ENCODE measurements at places on chromosomes 6 and 20.

DNA sequence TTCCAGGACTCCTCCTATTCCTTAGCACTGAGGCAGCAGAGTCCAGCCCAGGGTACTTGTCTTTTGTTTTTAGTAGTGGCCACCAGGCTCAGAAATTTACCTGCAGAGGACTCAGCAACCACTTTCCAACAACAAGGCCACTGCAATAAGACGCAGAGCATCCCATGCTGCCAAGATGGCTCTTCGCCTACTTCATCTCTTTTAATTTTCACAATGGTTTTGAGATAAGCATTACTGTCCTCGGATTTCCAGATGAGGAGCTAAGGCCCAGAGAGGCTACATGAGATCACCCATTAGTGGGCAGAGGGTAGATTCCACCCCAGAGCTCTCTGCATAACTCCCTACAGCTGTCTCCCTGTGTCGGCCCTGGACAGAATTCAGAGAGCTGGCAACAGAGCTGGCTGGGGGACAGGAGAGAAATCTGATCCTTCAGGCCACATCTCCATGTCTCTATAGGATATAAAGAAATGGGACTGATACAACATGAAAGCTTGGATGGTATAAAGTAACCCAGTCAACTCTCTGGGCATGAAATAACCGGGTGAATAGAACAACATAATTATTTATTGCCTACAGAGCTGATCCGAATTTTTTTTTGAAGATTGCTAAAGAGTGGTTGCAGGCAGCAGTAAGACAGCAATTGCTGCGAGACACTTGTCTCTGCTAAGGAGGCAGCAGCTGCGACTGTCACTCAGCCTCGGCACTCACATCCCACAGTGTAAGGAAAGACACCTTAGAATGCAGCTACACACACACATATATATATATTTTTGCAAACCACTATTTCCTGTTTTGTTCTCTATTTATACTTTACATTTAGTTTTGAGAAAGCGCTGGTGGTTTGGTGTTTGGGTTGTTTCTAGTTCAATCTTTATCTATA, 37.2 kb downstream of the SCML4 start:
- no peak for DNase-seq

DNA sequence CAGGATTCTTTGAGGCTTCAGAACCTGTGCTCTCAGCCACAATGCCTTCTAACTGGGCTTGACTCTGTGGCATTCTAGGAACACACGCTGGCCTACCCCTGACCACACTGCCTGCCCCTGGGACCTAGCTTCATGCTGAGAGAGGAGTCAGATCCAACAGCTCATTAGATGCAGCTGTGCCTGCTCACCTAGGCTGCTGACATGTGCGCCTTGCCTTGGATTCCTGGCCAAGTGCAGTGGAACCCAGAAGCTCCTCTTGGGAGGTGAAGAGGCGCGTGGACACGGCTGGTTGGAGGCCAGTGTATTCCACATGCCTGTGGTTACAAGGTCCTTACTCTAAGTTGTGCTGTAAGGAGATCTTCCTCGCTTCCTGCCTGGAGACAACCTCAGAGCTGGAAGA, 24.7 kb upstream of the KCNK16 start:
- DNase-seq, result no peak

GRCh38 chr6:21636876-21637275, 43.3 kb downstream of the SOX4 start:
- no peak for DNase-seq

GRCh38 chr6:116564311-116564710, 7.0 kb upstream of the RWDD1 start:
- DNase-seq, result no peak

DNA sequence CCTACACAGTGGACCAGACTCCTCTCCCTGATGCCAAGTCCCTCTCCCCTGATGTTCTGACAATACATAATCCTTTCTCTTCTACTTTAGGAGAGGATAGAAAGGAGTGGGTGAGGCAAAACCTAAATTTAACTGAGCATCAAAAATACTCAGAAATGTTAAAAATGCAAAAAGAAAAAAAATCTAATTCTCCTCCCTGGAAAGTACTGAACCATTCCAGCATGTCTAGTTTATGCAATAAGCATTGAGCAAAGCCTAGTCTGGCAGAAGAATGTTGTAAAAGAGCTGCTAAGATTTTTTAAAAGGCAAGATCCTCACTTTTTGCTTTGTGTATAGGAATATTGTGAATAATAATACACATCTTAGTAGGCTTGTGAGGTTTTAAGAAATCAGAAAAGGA, 116.6 kb upstream of the STXBP5 start:
- DNase-seq, result no peak

GRCh38 chr6:160733050-160733646, 31.1 kb downstream of the PLG start:
- peak; percentile 55 for DNase-seq

DNA sequence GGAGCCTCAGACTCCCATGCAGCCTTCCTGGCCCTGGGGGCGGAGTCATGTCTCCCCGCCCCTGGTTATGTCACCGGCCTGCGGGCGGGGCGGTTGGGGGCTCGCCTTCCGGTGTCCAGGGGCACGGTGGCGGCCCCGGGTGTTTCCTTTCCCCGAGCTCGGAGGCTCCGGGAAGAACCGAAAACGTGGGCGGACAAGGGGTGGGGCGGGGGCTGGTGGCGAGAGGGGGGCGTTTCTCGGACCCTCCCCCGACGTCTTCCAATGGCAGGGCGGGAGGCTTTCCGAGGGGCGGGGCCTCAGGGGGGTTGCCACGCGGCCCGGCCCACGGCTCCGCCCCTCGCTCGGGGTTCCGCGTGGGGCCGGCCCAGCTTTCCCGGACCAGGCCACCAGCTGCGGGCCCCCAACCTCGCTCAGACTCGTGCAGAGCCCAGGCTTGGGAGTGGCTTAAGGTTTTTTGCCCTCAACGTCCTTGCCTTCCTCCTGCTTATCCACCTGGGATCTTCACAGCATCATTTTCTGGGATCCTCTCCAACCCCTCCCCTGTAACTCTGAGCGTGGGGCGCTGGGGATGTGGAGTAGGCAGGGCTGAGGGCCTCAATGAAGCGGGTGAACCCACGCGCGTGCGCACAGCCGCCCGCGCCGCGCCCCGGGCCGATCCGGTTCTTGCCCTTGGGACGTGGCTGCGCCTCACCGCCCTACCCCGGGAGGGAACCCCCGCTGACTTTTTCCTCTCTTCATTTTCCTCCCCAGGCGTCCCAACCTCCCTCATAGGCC, 2.1 kb upstream of the NRN1 start:
- peak; percentile 54 for DNase-seq

GRCh38 chr6:40806256-40806864, 219.2 kb upstream of the LRFN2 start:
- no peak for DNase-seq

DNA sequence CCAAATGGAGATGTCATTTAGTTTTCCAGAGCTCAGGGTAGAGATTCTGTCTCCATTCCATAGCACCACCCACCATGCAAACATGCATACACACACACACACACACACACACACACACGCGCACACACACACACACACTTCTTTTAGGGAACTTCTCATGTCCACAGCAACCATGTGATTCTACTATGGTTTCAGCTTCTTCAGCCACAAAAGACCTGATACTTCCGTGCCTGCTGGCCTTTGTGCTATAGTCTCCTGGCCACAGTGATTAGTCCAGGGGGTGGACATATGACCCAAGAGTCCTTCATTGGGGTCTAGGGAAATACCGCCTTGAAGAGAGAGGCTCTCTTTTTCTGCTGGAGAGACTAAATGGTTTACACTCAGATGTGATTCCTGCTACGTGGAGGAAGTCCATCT, 53.5 kb downstream of the CARMIL1 start:
- DNase-seq, result peak; percentile 33

- no peak for DNase-seq
These were observed 19.9 kb downstream of the RALGAPA2 start for GRCh38 chr20:20692587-20692986.

DNA sequence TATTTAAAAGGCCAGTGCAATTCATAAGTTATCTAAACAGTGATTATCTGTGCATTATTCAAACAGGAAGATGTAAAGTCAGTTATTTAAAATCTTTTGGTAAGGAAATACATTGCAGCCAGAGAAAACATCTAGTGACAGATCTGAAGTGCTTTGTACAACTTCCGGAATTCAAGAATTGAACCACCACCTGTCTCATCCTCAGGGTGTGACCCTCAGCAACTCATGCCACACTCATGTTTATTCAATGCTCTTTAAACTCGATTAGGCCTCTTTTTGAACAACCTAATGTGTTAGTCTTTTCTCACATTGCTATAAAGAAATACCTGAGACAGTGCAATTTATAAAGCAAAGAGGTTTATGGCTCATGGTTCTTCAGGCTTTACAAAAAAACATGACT, 62.6 kb upstream of the GGTLC1 start:
- no peak for DNase-seq

GRCh38 chr6:160051390-160051789, 70.2 kb upstream of the SLC22A1 start:
- no peak for DNase-seq

DNA sequence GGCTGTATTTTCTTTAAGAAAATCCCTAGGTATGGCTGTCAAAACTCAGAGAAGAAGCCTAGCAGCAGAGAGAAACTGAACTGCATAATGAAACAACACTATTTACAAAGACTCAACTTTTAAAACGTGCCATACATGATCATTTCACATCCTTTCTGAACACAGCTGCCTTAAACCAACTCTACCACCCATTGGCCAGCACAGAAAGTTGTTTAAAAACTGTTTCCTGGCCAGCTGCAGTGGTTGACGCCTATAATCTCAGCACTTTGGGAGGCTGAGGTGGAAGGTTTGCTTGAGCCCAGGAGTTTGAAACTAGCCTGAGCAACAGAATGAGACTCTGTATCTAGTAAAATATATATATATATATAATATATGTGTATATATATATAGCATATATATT, 336.4 kb upstream of the SOX4 start:
- DNase-seq, result no peak

GRCh38 chr6:100482698-100483097, 18.0 kb upstream of the SIM1 start:
- DNase-seq, result no peak

GRCh38 chr6:29028821-29029220, 16.2 kb downstream of the OR2W1 start:
- no peak for DNase-seq

DNA sequence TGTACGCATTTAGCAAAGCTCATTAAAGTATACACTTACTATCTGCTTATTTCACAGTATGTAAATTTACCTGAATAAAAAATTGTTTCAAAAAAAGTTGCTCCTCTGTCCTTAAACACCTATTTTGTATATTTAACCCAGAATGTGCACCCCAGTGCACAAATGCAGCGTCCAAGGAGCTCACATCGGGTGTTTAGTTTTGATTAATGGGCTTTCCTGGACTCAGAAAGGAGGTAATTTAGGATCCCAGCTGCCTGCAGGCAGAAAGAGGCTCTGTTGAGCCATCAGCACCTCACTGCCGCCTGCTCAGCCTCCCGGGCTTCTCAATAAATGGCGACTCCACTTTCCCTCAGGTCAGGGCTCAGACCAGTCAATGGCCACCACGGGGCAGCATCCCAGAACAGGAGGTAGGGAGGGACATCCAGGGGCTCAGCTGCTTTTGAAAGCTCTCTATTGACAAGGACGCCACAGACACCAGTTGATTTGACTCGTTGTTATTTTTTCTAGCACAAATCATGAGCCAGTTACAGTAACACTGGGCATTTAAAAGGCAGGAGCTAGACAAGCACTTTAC, 70.2 kb upstream of the TBC1D7 start:
- DNase-seq, result no peak

DNA sequence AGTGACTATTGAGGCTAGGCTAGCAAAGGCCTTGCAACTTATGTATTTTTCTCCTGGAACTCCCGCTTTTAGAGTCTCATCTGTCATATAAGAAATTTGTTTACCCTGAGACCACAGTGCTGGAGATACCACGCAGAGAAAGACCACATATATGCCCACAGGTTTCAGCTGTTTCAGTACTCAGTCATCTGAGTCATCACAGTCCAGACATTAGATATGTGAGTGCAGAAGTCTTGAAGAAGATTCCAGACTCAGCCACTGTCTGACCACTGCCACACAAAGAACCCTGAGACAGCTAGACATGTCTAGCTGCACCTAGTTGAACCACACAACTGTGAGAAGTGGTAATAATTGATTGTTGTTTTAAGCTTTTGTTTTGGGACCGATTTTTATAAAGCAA, 648.3 kb downstream of the EPM2A start:
- DNase-seq, result no peak

DNA sequence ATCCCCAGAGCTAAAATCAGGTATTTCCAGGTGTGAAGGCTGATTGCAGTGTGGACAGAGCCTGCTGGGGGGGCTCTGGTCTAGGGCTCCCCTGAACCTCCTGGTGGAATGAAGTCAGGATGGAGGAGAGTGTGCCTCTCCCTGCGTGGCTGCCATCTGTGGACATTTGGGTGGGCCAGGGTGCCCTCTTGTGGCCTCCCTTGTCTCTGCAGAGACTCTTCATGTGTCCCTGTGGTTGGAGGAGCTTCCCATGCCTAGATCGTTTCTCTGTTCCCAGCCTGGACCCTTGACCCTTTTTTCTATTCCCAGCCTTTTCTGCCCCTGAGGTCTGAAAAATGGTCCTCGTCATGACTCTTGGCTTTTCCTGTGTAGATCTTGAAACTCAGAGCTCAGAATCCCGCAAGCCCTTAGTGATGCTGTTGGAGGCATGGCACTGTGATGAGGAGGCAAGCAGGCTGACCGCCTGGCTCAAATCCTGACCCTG, 9.9 kb upstream of the PSMF1 start:
- DNase-seq, result peak; percentile 58

- DNase-seq, result no peak
These were observed 77.8 kb downstream of the STMND1 start for GRCh38 chr6:17179530-17180073.

DNA sequence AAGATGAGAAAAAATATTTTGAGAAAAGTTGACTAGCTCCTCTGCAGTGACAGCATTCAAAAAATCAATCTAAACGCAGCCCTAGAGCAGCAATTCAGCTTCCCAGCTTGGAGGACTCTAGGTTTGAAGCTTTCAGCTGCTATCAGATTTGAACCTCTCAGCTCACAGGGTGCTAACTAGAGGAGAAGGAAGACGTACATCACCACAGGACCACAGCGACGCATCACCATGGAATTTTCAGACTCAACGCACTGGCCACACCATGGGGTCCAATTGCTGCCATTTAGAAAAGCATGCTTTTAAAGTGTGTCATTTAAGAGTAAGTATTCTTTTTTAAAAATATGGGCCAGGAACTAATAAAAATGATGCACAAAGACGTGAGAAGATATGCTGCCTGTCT, 45.0 kb upstream of the FUCA2 start:
- no peak for DNase-seq

DNA sequence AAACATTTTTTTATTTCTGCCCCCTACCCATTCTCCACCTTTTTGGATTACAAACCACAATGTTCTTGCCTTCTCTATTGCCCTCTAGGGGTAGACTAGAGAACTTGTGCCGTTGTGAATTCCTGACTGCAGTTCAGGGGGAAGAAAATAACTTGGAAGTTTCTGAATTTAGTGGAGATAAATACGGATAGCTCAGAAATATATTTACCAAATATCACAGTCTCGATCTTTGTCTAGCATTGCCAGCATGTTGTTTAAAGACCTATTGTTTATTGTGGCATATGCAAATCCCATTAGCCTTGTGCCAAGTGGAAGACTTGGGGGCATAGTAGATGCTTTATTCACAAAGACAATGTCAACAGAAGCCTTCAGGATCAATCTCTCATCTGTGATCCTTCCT, 154.1 kb upstream of the MMS22L start:
- DNase-seq, result no peak

- no peak for DNase-seq
These were observed 235.6 kb downstream of the ERMARD start for GRCh38 chr6:169986848-169987498.
